ENCODE measurements at places on chromosomes 1 and 21. TPM values are rescaled to one million over a fixed set of nuclear protein-coding genes. Genes with fewer than 3 reads are reported as not detected.

DNA sequence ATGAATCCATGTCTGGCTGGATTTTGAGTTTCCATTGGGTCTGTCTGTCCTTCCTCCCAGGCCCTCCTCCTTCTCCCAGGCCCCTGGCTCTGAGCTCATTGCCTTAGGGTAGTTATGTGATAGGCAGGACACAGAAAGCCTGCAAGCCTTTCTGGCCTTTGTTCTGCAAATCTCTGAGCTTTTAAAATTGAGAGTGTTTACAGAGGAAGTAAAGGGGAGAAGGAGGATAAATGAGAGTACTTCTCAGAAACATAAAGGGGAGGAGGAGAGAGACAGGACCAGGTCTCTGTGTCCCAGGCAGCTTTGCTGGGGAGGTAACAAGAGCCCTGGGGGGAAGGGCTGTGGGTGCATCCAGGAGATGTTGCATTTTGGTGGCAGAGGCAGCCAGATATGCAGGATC, 126.7 kb downstream of the FOXD2 start:
- DNase-seq: no peak
- no peak overlapping the region for H3K27ac ChIP-seq
- H3K4me1 ChIP-seq: peaks cover 8% of the 10 kb centered on the region

DNA sequence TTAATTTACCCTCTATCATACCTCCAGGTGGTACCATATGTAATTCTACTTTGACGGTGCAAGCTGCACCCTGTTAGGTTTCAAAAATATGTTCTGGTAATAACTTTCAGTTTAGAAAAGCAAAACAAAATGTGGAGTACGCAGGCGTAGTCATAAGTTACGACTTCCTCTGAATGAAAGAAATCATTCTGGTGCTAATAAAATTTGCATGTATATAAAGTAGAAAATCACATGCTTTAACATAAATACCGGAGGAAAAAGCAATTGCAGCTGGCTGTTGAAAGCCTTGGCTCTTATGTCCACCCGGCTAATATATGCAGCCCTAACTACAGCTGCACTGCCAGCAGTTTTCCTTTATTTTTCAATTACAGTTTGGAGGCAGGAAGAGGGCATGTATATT, 65.2 kb upstream of the TMPRSS15 start:
- no peaks in the 10 kb centered on the region for H3K27me3 ChIP-seq
- H3K4me3 ChIP-seq: no peak overlapping the region
- no peak overlapping the region for H3K27ac ChIP-seq
- no peak for DNase-seq
- H3K4me1 ChIP-seq: no peaks in the 10 kb centered on the region
- H3K36me3 ChIP-seq: no peaks in the 10 kb centered on the region

- no peak overlapping the region for H3K27ac ChIP-seq
- no peak for DNase-seq
- no peak overlapping the region for H3K4me3 ChIP-seq
- peaks cover 69% of the 10 kb centered on the region for H3K36me3 ChIP-seq
- no peaks in the 10 kb centered on the region for H3K4me1 ChIP-seq
Observed at GRCh38 chr1:55168353-55168752, 46.8 kb downstream of the USP24 start.

DNA sequence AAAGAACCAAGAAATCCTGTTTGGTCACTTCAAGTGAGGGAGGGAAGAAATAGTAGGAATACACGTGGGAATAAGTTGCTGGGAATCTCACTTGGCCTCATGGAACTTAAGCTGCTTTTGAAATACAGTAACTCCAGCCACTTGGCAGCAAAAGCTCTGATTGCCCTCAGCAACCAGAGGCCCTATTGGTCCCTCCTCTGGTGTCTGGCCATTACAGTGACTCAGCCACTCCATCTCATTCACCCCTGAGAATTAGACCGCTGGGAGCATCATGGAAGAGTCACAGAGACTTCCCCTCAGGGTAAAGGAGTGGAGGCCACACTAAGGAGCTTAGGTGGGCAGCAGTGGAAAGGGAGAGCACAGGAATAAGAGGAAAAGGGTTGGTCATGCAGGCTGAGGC, 99.6 kb downstream of the ELAVL4 start:
- H3K36me3 ChIP-seq: no peaks in the 10 kb centered on the region
- no peaks in the 10 kb centered on the region for H3K27me3 ChIP-seq
- no peak overlapping the region for H3K4me3 ChIP-seq

- H3K36me3 ChIP-seq: no peaks in the 10 kb centered on the region
- DNase-seq: no peak
- H3K27ac ChIP-seq: no peak overlapping the region
Observed at GRCh38 chr1:198620218-198620617, 18.6 kb upstream of the PTPRC start.

The VASH2 gene
- 0.63 TPM for total RNA-seq

The LCE3E gene
- total RNA-seq: not detected

GRCh38 chr21:43268086-43268803, 99.4 kb downstream of the CRYAA start:
- no peak overlapping the region for H3K27ac ChIP-seq
- no peak overlapping the region for H3K4me3 ChIP-seq
- no peaks in the 10 kb centered on the region for H3K36me3 ChIP-seq
- no peak for DNase-seq
- H3K4me1 ChIP-seq: no peaks in the 10 kb centered on the region

GRCh38 chr1:93620172-93620840, 61.3 kb downstream of the BCAR3 start:
- DNase-seq: no peak
- peaks cover 65% of the 10 kb centered on the region for H3K4me1 ChIP-seq
- H3K27ac ChIP-seq: no peak overlapping the region
- no peak overlapping the region for H3K4me3 ChIP-seq

GRCh38 chr1:94646141-94646643, 104.6 kb upstream of the F3 start:
- no peak overlapping the region for H3K27ac ChIP-seq
- H3K4me3 ChIP-seq: no peak overlapping the region
- no peaks in the 10 kb centered on the region for H3K27me3 ChIP-seq
- H3K36me3 ChIP-seq: no peaks in the 10 kb centered on the region
- no peaks in the 10 kb centered on the region for H3K4me1 ChIP-seq

GRCh38 chr1:231160895-231161666, 777 bp upstream of the TRIM67 start:
- peaks cover 29% of the 10 kb centered on the region for H3K4me1 ChIP-seq
- H3K27me3 ChIP-seq: no peaks in the 10 kb centered on the region
- H3K36me3 ChIP-seq: no peaks in the 10 kb centered on the region
- H3K27ac ChIP-seq: no peak overlapping the region
- peak overlapping the region; percentile 13 for H3K4me3 ChIP-seq

DNA sequence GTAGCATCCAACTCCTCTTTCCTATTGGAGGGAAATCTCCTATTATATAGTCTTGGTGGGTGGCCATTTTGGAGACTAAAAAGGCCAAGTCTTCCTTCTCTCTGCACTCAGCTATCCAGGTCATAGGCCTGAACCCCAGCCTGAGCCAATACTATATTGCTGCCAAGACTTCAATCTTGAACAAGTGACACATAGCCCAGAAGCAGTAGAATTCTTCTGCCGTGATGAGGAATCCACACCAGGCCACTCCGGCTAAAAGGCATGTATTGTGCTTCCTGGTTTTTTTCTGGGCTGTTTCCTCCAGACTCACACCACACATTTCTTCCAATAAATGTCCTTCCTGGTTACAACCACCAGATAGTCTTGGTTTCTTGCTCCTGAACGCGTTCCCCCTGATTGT, 43.0 kb downstream of the ATF3 start:
- no peaks in the 10 kb centered on the region for H3K27me3 ChIP-seq
- peaks cover 3% of the 10 kb centered on the region for H3K4me1 ChIP-seq
- no peak overlapping the region for H3K4me3 ChIP-seq
- H3K36me3 ChIP-seq: no peaks in the 10 kb centered on the region
- no peak for DNase-seq

DNA sequence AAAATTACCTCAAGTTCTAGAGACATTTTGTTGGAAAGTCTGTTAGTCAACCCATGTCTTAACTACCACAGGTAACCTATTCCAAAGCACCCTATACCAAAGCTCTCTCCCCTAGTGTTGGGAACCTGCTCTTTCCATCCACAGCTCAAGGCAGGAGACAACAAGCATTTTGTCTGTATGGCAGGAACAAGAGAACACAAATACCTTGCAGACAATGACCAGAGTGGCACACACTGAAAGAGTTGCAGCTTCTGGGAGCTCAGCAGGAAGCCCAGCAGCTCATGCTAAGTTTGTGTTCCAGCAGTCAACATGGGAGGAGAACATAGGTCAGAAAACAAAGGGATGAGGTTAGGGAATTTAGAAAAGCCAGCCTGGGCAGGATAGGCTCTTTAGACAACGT, 300.8 kb downstream of the HHIPL2 start:
- H3K4me1 ChIP-seq: no peaks in the 10 kb centered on the region
- no peaks in the 10 kb centered on the region for H3K27me3 ChIP-seq
- DNase-seq: no peak
- no peaks in the 10 kb centered on the region for H3K36me3 ChIP-seq

DNA sequence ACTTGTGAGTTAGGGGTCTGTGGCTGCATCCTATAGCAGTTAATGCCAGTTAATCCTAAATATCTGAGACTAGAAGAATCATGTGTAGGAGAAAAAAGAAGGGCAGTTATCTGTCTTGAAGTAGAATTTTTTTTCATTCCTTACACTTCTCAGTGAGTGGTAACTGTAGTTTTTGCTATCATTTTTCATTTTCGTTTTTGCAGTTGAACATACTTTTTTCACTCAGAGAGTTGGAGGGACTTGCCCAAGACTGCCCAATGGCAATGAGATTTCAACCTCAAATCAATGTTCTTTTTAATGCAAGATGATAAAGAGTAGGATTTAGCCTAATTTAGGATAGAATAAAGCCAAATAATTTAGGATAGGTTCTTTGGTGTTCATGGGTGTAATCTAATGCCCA, 5.5 kb downstream of the PRDX6 start:
- no peak for DNase-seq
- H3K4me1 ChIP-seq: peaks cover 21% of the 10 kb centered on the region
- no peak overlapping the region for H3K27ac ChIP-seq
- H3K4me3 ChIP-seq: no peak overlapping the region

- no peak for DNase-seq
- no peaks in the 10 kb centered on the region for H3K27me3 ChIP-seq
- no peaks in the 10 kb centered on the region for H3K36me3 ChIP-seq
- no peaks in the 10 kb centered on the region for H3K4me1 ChIP-seq
Observed at GRCh38 chr1:102937401-102937800, 170.9 kb downstream of the COL11A1 start.

The MCL1 gene
- total RNA-seq: 235 TPM

GRCh38 chr21:38822778-38823238, 17.1 kb downstream of the ETS2 start:
- no peaks in the 10 kb centered on the region for H3K27me3 ChIP-seq
- H3K36me3 ChIP-seq: peaks cover 31% of the 10 kb centered on the region
- no peak overlapping the region for H3K4me3 ChIP-seq
- H3K27ac ChIP-seq: no peak overlapping the region
- no peak for DNase-seq

GRCh38 chr1:12035312-12035711, 16.0 kb downstream of the MIIP start:
- H3K36me3 ChIP-seq: no peaks in the 10 kb centered on the region

The CCDC24 gene
- 9.4 TPM for total RNA-seq

DNA sequence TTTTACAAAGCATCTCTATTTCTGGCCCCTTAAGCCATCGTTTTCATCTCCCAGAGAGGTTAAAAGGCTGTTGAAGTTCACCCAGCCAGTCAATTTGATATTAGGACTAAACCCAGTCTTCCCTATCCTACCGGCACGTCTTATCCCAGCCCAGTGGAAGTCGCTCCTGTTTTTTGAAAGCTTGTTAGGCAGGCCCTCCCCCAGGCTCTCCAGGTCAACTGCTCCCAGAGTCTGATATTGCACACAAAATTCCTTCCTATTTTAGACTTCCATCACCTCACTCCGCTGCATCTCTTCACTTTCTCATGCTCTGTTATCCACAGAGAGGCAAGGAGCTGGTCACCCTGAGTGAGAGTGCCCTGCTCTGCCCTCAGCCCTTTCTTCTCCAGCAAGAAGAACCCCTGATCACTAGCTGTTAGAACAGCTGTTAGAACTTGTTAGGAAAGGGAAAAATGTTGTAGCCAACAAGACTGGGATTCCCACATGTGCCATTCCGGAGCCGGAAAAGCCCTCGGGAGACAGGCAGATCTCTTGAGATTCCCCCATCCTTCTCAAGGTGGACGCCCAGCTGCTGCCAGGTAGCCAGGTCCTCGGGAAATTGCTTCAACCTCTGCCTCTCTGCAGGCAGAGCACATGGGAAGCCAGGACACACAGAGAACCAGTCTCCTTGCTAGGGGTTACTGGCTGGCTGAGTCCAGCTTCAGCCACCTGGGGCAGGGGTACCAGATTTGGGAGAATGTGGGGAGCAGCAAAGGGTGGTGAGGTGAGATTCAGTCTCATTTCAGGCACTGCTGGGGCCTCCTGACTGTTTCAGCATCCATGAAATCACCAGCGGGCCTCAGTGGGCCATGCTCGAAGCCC, 25.7 kb downstream of the PLXNA2 start:
- H3K27ac ChIP-seq: peak overlapping the region; percentile 73
- H3K27me3 ChIP-seq: no peaks in the 10 kb centered on the region
- no peak for DNase-seq
- H3K4me3 ChIP-seq: no peak overlapping the region

- no peak overlapping the region for H3K27ac ChIP-seq
- no peak for DNase-seq
- H3K36me3 ChIP-seq: no peaks in the 10 kb centered on the region
- no peak overlapping the region for H3K4me3 ChIP-seq
Observed at GRCh38 chr1:201391225-201391624, 7.9 kb downstream of the LAD1 start.

DNA sequence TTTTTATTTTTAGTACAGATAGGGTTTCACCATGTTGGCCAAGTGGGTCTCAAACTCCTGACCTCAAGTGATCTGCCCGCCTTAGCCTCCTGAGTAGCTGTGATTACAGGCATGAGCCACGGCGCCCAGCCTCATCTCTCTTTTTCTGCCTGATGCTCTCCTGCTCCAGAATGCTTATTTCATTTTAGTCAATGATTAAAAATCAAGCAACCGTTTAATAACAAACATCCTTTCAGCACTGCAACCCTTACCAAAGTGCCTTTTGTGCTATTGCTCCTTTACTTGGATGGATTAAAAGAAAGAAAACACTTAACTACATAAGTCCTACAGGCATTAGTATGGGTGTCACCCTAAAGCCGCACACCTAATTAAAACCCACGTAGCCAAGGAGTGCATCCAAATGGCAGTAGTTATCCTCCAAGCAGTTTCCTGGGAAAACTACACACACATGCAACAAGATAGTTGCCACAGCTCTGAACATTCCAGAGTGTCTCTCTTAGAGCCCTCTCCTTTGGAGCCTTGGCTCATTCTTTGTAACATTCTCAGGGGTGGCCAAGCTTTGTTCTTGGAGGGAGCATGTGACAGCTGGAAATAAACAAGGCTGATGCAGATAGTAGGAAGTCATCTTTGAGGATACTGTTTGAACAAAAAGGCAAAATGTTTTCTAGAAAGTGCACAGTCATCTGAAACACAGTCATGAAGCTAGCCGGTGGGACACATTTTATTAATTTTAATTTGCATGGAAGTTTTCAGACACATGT, 51.2 kb downstream of the KCNJ15 start:
- no peak overlapping the region for H3K27ac ChIP-seq
- H3K27me3 ChIP-seq: no peaks in the 10 kb centered on the region
- H3K4me3 ChIP-seq: no peak overlapping the region
- DNase-seq: no peak
- no peaks in the 10 kb centered on the region for H3K36me3 ChIP-seq

The BACE2 gene
- total RNA-seq: 80.6 TPM

GRCh38 chr21:46562964-46563607, 41.8 kb downstream of the S100B start:
- H3K27ac ChIP-seq: no peak overlapping the region
- H3K4me3 ChIP-seq: no peak overlapping the region
- H3K27me3 ChIP-seq: no peaks in the 10 kb centered on the region

The ARHGEF16 gene
- 17.7 TPM for total RNA-seq

- no peaks in the 10 kb centered on the region for H3K4me1 ChIP-seq
- no peaks in the 10 kb centered on the region for H3K36me3 ChIP-seq
- no peak overlapping the region for H3K27ac ChIP-seq
- H3K27me3 ChIP-seq: no peaks in the 10 kb centered on the region
- H3K4me3 ChIP-seq: no peak overlapping the region
- no peak for DNase-seq
Observed at GRCh38 chr1:176244851-176245250, 37.8 kb upstream of the COP1 start.
